ENCODE measurements at places on chromosomes 11 and 22.

DNA sequence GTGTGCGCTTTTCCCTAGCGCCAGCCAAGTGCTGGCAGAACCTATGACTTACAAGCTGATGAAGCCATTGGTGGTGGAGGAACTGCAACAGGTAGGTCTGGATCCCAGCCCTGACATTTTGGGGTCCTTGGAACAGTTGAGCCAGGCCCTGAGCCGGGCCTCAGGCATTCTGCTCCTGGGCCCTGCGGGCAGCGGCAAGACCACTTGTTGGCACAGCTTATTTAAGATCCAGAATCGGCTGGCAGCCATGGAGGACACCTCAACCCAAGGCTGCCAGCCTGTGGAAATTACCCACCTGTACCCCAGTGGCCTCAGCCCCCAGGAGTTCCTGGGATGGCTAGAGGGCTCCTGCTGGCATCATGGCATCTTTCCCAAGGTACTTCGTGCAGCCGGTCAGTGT lies 49.7 kb downstream of the DNHD1 start:
- DNase-seq, result no peak

DNA sequence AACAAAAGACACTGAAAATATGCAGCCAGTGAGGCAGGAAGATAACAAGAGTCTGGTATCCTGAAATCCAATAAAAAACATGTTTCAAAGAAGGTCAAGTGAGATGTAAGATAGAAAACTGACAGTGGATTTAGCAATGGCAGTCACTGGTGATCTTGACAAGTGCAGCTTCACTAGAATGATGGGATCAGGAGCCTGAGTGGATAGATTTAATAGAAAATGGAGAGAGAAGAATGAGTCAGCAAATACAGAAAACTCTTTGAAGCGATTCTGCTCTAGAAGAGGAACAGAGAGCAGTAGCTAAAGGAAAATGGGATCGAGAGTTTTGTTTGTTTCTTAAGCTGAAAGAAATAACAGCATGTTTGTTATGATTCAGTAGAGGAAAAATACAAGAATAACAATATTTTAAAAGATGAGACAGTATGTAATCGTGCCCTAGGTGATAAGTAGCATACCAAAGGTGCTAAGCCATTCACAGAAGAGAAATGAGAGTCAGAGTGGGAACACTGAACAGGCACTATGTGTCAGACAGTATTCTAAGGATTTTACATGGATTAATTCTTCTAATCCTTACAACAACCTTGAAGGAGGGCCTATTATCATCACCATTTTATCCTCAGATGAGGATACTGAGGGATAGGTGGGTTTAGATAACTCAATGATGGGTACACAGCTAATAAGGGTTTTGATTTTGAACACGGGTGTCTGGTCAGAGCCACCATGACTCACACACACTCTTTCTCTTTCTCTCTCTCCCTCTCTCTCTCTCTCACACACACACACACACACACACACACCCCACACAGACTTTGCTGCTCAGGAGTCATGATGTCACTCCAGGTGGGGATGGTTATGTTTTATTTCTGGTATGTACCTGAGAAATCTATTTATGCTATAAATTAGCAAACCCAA lies 36.3 kb downstream of the MRE11 start:
- DNase-seq, result no peak

GRCh38 chr11:113833151-113833550 lies 42.2 kb downstream of the USP28 start:
- no peak for DNase-seq

GRCh38 chr22:45069925-45070324 lies 60.1 kb upstream of the PHF21B start:
- no peak for DNase-seq

DNA sequence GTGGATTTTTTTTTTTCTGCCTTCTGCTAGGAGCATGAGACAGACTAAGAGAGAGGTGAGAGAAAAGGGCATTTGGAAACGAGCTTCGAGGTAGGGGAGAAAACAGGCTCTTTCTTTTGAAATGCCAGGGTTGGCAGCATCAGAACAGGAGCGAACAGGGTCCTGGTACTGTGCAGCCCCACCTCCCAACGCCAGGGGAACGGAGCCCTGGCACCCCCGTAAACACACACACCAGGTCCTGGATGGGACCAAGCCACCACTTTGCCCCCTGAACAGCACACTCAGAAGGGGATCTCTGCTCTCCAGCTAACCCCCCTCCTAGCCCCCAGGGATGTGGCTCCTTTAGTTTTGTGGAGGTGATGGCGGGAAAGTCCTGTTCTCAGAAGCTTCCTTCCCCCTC lies 127.1 kb downstream of the CTTN start:
- no peak for DNase-seq

- no peak for DNase-seq
Measured at GRCh38 chr11:67264877-67265632, 1.2 kb upstream of the GRK2 start.

- no peak for DNase-seq
Measured at GRCh38 chr22:46121523-46122287, 28.6 kb upstream of the PPARA start.

DNA sequence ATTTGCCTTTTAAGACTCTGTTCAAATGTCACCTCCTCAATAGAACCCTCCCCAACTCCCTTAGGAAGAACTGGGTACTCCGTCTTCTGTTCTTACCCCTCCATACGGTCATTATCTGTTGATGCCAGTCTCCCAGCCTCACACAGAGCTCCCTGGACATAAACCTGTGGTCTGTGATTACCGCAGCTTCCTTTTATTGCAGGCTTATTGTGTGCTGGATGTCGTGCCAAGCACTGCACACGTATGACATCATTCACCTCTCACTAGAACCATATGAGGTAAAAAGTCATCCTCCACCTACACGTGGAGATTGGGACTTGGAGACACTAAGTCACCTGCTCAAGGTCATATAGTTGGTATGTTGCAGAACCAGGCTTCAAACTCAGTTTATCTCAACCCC lies 15.3 kb downstream of the PTPN5 start:
- DNase-seq, result no peak

GRCh38 chr11:115709297-115709696 lies 205.1 kb upstream of the CADM1 start:
- no peak for DNase-seq

DNA sequence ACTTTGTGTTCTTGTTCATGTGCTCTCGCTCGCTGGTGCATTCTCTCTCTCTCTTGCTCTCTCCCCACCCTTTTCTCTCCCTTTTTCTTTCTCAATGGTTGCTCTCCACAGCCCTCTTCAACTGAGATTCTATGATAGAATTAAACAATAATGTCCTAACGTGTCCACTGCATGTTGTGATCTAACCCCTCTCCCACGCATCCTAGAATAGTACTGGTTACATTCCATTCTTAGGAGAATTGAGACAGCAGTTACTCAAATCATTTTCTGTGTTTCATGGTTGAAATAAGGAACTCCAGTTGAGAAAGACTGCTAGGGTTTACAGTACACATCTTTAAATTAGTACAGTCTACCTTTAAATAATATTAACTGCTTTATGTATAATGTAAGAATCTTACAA lies 318.1 kb upstream of the PITPNB start:
- DNase-seq, result no peak

DNA sequence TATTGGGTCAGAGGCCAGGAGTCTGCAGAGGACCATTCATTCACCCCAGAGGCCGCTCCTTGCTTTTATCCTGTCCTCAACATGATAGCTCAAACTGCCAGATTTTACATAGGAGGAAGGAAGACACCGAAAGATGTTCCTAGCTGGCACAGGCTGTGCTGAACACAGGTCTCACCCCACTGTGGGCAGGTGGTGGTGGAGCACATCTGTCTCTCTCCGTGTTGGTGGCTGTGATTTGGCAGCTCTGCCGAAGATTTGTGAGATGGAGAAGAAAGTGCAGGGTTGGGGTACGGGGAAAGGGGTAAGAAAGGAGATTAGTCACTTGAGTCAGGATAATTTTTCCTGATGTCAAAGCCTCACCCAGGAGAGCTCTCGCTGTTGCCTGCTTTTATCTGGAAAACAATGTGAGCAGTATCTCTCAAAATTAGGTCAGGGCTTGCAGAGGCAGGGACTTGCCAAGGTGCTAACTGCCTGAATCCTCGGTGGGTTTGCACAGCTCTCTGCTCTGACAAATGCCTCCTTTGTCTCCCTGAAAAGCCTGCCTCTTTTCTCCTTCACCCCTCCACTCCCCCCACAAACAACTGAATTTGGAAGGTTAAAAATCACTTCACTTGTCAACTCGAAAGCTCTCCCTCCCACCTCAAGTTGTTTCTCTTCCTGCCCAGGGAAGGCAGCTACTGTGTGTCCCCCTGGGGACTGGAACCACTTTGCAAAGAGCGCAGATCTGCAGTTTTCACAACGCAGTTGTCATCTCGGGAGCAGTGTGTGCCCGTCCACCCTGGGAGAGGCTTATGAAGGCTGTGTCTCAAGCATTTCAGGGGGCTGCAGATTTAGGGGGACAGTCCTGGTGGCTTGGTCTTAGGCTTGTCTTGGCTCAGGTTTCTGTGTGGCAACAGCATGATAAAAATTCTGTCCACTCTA lies 299.7 kb downstream of the ST3GAL4 start:
- peak; percentile 20 for DNase-seq

GRCh38 chr11:11605181-11605580 lies 16.6 kb downstream of the GALNT18 start:
- no peak for DNase-seq

- peak; percentile 67 for DNase-seq
Measured at GRCh38 chr11:112965656-112966055, 4.4 kb downstream of the NCAM1 start.

DNA sequence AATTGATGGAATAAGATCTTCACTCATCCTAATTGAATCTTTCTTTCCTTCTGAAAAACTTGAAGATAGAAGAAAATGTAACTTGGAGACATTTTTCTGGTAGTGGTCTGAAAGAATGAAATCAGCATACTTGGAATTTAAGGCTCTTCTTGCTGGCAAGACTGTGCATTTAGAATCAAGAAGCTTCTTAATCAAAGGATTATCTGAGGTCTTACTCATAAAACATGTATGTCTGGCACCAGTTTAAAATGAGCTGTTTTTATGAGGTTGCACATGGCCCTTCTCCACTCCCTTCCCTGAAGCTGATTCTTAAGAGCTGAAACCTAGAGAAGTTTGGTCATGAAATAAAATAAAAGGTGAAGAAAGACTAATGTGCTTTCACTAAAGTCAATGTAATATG lies 77.3 kb downstream of the ARHGEF12 start:
- no peak for DNase-seq

- DNase-seq, result no peak
Measured at GRCh38 chr11:29027436-29027835, 919.2 kb downstream of the METTL15 start.

- DNase-seq, result no peak
Measured at GRCh38 chr22:21657360-21658032, 8.3 kb upstream of the PPIL2 start.

DNA sequence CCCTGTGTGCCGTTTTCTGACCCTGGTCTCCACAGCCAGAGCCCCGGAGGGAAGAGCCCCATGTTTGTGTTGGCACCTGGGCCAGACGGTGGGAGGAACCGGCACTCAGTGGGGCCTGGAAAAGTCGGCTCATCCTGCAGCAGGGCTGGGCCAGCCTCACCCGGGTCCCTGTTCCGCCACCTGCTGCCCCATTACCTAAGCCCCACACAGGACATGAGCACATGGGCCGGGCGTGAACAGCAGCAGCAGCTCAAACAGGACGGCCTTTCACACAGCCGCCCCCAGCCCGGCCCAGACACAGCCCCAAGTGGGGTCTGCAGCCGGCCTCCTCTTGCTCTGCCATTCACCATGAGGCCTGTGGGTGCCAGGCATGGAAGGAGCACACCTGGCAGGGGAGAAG lies 302.4 kb downstream of the MN1 start:
- DNase-seq, result no peak

DNA sequence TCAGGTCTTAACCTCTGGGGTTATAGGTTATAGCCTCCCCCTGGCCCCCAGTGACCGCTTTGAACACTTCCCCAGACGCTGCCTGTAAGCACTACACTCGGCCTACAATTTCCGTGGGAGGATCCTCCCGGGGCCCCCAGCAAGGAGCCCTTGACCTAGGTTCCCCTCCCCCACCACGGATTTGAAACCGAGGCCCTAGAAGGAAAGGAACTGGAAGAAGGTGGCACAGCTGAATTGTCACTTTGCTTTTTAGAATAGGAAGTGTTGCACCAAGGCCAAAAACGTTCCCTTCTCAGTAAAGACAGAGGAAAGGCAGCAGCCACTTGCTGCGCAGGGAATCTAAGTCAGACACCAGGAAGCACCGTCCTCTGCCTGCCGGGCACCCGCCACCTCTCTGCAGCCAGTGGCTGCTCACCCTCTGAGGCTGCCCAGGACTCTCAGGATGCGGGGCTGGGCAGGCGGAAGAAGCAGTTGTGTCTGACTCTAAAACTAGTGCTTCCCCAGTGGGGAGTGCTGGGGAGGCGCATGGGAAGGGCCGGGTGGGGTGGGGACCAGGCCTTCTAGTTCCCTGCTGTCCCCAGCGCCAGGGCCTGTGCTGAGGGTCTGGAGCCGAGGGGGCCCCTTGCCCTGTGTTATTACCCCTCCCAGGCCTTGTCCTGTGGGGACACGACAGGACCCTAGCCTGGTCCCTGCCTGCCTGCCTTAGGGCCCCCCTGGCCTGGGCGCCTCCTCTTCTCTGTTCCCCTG lies 7.9 kb upstream of the FLRT1 start:
- no peak for DNase-seq
